A549 treated with GW870086 at 1 μM for 4 hours (cell line): ENCODE measurements at places on chromosomes 3 and 15. TPM values are rescaled to one million over a fixed set of nuclear protein-coding genes. Genes with fewer than 3 reads are reported as not detected.

The MYEF2 gene
- 11.6 to 17.6 TPM (median 15.7 TPM) in 5 replicates for total RNA-seq

The ETV5 gene
- total RNA-seq: 21.3 to 29.5 TPM (median 26.8 TPM) in 5 replicates

The CYP1A1 gene
- total RNA-seq: 1.1 to 2.3 TPM (median 1.7 TPM) in 5 replicates

The UROC1 gene
- total RNA-seq: not detected in 5 replicates

The UPK1B gene
- 9.3 to 14.5 TPM (median 12.9 TPM) in 5 replicates for total RNA-seq

The SEMA3G gene
- 0.08 to 0.13 TPM (median 0.13 TPM) in 5 replicates for total RNA-seq

The TMEM207 gene
- not detected in 5 replicates for total RNA-seq

The SAXO2 gene
- 1.3 to 2.8 TPM (median 2.1 TPM) in 5 replicates for total RNA-seq

The EXD1 gene
- 0.16 to 0.33 TPM (median 0.27 TPM) in 3 of 5 replicates, not detected in the others for total RNA-seq

The XCR1 gene
- total RNA-seq: not detected in 5 replicates

The ROPN1 gene
- not detected in 5 replicates for total RNA-seq

The CSPG5 gene
- total RNA-seq: 0.96 to 1.2 TPM (median 1.1 TPM) in 5 replicates

The PLCB2 gene
- 0.67 to 1.1 TPM (median 0.83 TPM) in 5 replicates for total RNA-seq
